ENCODE measurements at places on chromosomes 4 and X.

DNA sequence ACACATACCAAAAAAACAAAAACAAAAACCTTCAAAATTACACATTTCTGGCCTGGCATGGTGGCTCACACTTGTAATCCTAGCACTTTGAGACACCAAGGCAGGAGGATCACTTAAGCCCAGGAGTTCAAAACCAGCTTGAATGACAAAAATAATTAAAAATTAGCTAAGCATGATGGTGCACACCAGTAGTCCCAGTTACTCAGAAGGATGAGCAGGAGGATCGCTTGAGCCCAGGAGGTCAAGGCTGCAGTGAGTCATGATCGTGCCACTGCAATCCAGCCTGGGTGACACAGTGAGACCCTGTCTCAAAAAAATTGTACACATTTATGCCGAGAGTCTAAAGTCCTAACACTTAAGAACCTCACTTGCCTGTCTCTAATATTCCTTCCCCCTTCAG, 18.3 kb downstream of the SLC39A8 start:
- no peak for DNase-seq

DNA sequence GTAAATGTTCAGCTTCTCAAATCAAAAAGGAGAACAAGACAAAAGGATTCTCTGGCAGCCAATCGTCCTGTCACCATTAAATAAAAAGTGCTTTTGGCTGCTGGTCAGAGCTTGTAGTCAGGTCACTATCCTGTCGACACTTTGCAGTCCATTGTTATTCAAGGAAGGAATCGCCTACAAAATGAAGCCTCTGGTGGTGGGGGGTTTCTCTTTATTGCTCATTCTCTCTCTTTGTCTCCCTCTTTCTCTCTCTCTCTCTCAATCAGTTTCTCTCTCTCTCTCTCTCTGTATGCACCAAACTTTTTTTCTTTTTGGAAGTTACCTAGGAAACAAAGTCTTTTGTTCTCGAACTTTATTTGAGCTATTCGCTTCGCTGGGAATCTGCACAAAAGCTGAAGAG, 17.6 kb upstream of the SCML1 start:
- no peak for DNase-seq

DNA sequence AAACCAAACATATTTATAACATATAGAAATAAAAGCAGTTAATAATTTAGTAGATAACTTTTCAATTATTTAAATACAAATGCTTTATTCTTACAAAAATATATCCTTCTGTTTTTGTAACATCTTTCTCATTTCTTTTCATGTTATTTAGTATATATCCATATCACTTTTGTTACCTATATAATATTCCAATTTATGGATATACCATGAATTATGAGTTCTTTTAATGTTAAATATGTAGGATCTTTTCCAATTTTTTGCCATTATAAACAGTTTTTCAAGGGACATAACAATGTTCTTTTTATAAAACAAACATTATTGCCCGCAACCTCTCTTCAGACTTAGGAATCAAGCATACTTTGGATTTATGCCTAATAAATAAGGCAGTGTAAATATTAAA, 151.6 kb downstream of the PRDM5 start:
- no peak for DNase-seq

DNA sequence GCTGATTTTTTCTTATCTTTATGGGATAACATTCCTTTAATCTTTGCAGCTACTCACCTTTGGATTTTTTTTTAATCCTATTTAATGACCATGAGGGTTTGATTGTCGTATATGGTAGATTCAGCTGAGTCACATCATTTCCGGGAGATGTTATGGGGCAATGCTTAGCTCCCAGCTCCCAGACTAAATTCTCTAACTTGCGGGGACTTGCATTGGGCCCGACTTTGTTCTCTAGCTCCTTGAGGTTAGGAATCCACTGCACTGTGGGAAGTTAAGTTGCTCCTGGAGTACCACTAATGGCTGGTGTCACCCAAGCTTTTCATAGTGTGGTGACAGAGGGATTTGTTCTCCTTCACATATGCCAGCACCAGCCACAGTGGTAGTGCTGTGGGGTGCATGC, 287.4 kb downstream of the TECRL start:
- no peak for DNase-seq

Measured in globus pallidus (tissue), 1 donor.